ENCODE measurements at places on chromosomes 2 and 18. TPM values are rescaled to one million over a fixed set of nuclear protein-coding genes. Genes with fewer than 3 reads are reported as not detected.

DNA sequence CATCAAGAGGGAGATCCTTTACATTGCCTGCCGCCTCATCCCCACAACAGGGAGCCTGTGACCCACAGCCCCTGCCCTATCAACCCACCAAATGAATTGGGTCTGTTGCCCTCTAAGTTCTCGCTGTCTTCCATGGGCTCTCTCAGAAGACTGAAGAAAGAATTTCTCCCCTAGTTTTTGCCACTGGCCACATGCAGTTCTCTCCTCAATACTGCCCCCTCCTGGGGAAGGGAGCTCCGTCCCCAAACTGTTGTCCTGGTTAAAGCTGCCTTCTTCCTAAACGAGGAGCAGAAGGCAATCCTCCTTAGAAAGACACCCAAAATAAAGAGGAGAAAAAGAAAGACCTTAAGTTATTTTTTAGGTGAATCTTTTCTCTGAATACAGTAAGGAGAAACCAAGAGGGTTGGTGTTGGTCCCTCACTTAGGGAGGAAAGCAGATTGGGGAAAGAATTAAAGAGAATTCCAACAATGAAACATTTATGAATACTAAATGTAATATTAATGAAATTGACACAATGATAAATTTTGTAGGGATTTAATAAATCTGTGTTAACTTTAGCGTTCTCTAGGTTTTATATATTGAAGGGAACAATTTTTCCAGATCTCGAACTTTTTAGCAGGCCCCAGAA lies 31.1 kb upstream of the SATB2 start:
- ATAC-seq = no peak

- no peak for ATAC-seq
These were observed 1.1 kb downstream of the NCKAP1 start for GRCh38 chr2:183037074-183037552.

DNA sequence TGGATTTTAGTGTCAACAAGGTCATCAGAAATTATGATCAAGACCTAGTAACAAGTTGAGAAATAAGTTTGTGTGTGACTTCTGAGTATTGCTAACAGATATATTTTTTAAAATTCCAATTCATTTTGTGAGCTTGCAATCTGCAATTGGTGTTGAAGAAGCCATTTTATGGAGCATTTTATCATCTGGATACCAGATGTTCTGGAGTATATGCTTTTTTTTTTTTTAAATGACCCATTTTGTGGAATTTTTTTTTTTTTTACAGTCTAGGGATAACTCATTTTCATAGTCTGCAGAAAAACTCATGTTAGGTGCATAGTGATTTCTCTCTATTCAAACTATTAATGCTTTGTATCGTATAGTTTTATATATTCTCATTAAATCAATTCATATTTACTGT lies 12.6 kb downstream of the QPCT start:
- no peak for ATAC-seq

DNA sequence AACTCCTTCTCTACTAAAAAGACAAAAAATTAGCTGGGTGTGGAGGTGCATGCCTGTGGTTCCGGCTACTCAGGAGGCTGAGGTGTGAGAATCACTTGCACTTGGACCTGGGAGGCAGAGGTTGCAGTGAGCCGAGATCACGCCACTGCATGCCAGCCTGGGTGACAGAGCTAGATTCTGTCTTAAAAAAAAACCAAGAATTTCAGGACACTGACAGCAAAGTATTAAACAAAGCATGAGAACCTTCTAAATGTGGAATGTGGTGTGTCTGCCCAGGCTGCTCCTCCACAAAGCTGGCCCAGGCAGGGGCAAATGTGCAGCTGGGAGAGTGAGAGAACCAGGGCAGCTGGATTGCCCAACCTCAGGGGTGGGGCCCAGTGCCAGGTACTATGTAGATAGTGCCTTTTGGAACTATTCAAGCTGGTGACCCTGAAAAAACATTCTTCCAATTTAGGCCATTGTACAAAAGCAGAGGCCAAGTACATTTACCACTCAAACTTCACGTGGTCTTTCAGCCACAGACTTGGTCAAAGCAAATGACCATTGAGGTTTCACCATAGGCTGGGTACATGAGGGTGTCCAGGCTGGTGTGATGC lies 6.7 kb upstream of the UGT1A5 start:
- ATAC-seq = no peak

EVX2 gene
- 0.08 TPM for total RNA-seq

DNA sequence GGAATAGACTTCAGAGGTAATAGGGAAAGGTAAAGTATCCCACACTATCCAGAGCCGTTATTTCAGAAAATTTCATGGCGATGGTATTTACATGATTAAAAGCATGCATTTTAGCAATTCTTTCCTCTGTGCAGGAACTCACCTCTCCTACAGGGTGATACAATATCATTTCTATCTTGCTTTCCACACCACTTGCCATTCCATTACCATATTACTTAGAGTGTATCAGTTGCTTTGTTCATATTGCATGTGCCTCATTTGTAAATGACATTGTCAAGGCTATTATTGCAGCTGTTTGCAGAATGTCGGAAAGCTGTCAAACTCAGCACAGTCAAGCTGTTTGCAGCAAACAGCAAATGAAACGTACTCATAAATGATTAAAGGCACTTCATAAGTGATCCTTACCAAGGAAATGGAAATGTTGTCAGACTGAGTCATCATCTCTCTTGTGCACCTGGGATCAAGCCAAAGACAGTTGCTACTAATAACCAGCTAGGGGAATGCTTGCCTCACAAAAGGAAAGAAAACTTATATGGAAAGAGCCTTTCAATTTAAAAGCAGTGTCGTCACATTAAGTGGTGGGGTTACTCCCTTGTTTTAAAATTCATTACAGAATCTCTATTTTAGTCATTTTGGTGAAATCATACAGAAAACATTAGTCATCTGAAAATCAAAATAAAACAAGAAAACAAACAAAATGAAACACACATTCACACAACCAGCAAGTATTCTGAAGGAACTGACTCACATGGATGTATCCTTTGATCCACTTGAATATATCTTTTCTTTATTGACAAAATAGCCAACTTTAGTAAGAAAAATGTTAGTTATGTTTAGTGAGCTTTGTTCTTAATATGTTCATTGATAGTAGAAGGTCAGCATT lies 1064.1 kb upstream of the CNTNAP5 start:
- ATAC-seq = no peak

FOXI3 gene
- total RNA-seq = not detected

GRCh38 chr2:219661197-219661954 lies 33.9 kb downstream of the SLC4A3 start:
- ATAC-seq = no peak

- ATAC-seq = no peak
These were observed 166.0 kb downstream of the SOCS6 start for GRCh38 chr18:70454704-70455322.

GRCh38 chr2:186459009-186459408 lies 27.1 kb upstream of the ZC3H15 start:
- no peak for ATAC-seq
